ENCODE measurements at places on chromosomes 2 and 18.

- no peak for DNase-seq
These were observed 1326.2 kb upstream of the TMEFF2 start for GRCh38 chr2:193520709-193521458.

DNA sequence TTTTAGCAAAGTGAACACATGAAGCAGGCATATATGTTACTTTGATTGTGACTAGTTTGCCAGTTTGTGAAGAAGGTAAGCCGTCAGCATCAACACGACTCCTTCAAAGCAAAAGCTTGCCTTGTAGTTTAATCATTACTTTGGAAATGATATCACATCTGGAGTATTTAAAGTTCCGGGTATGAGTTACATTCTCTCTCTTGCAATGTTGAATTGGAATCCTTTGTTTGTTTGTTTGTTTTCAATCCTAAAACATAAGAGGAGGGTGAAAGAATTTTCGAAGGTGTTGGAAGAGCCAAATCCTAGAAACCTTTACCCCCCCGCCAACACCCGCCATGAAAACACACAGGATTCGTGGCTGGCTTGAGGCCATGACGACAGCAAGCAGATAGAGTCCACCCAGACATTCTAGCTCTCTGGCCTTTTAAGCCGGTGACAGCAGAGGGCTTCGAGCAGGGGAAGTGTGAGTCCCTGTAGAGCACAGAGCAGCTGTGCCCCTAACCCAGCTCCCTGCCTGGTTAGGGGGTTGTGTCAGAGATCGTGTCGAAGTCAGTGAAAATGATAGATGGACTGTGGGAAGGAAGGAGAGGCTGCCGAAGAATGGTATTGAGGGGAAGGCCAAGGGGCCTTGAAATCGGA lies 103.8 kb upstream of the SMIM21 start:
- no peak for DNase-seq

DNA sequence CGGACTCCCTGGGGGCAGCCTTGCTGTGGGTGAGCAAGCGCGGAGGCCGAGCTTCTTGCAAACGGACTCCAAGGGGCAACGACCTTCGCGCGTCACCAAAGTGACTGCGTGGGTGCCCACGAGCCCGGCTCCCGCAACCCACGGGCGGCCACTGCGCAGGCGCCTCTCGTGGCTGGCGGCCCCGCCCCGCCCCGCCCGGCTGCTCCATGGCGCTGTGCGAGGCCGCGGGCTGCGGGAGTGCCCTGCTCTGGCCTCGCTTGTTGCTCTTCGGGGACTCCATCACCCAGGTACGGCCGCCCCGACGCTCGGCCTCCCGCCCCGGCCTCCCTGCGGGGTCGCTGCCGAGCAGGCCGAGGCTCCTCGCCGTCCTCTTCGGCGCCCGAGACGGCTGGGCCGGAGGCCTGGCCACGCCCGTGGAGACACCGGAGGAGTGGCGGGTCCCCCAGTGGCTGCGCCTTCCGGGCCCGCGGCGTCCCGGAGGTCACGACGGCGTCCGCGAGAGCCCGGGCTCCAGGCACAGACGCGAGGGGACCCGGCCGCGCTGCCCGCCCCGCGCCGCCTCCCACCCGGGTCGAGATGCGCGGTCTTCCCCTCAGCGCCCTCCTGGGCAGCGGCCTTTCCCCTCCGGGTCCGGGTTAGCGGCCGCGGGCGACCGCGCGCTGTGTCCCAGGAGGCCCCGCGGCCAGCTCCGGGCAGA lies at the start of gene IAH1:
Gene IAH1, plus strand, starts transcription at position 191 of the 697 bp plus-strand sequence. Its CDS starts 16 bp downstream, at position 207.
- peak; percentile 59 for DNase-seq

GRCh38 chr2:232458661-232459418 lies 2.9 kb downstream of the ALPI start:
- no peak for DNase-seq

DNA sequence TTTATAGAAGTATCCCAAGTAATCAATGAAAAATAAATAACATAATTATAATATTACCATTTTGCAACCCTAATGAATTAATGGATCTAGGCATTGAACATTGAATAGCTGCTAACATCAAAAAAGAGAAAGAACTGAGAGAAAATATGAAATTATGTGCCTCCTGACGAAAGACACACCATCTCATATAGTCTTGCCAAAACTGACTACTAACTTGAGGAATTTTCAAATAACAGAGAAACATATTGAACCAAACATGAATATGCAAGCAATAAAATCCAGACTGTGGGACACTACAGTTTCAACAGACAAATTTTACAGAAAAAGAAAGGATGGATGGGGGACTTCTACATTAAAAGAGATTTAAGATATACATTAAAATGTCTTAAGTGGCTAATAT lies 165.7 kb downstream of the WDPCP start:
- DNase-seq: no peak

DNA sequence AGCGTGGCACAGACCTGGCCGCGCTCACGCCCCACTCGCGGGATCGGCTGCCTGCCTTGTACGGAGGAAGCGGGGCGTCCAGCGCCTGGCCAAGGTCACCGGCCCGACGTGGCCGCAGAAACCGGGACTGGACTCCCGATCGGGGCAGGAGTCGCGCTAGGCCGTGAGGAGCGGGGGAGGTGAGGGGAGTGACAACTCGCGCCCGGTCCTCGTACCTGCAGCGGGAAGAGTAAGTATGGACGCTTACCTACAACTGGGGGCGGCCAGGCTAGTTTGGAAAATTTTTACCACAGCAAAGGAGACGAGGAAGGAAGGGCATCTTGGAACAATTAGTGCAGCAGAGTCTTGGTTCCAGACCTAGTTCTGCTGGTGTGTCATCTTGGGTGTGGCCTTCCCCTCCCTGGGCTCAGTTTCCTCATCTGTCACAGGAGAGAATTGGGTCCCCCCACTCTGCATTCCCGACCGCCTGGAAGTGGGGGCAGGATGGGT lies 693 bp downstream of the UBE2F start:
- DNase-seq: no peak

DNA sequence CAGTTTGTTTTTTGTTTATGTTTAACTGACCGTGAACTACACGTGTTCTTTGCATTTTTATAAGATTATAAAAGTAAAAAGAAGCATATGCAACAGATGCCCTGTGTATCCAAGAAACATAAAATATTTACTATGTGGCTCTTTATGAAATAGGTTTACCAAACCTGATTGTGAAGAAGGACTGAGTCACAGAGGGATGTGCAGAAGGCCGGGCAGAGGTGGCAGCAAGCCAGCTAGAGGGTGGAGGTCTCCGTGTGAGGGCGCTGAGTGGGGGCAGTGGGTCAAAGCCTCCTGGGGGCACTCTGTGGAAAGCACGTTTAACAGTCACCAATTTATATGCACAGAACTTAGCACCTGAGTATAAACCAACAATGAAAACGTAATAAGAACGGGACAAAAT lies 97.2 kb downstream of the TMEM18 start:
- DNase-seq: no peak

DNA sequence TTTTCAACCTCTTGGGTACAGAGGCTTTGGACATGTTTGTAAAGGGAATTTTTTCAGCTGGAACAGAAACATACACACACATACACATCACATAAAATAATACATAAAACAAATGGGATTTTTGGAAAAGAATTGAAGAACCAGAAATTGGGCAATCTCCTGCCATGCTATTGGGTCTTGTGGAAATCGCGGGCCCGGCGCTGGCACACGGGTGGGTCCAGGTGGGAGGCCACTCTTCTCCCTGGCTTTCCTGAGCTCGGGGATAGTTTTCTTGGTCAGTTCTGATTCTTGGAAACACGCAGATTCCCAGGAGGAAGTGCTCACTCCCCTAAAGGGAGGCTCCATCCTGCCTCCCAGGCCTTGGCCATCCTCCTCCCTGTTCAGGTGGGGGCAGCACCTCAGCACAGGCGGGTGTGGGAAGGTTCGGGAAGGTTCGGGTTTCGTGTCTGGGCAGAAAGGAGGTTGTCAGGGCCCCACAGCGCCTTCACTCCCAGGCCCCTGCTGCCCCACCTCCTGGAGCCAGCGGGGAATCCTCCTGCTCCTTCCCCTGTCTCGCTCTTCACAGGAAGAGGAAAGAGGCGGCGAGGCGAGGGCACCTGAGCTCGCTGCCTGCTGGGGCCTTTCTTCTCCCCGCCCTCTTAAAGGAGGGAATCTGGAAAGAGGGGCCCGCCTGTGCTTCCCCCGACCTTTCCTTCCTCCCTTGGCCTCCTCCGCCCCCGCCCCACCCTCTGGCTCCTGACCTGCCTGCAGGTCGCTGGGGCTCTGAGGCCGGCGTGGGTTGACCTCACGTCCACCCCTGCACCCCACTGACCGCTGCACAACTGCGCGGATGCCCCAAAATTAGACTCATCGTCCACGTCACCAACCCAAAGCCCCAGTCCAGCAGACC lies 97.8 kb upstream of the PXDN start:
- no peak for DNase-seq

GRCh38 chr2:187232749-187233148 lies 215.3 kb downstream of the CALCRL start:
- no peak for DNase-seq

DNA sequence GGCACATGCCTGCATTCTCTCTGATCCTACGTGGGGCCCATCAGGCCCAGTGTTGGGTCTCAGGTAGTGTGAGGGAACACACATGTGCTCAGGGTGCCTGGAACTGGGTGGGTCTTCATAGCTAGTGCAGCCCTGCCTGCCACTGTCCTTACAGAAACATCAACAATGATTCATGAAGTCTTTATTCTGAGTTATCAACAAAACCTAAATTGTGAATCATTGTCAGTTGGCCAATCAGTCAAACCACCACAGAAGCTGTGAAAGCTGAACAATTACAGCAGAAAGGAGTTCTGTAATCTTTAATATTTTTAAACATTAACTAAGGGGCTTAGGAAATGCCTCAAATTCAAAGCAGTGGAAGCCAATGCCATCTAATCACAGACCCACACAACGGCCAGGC lies 82.8 kb upstream of the ZNF521 start:
- DNase-seq: no peak

DNA sequence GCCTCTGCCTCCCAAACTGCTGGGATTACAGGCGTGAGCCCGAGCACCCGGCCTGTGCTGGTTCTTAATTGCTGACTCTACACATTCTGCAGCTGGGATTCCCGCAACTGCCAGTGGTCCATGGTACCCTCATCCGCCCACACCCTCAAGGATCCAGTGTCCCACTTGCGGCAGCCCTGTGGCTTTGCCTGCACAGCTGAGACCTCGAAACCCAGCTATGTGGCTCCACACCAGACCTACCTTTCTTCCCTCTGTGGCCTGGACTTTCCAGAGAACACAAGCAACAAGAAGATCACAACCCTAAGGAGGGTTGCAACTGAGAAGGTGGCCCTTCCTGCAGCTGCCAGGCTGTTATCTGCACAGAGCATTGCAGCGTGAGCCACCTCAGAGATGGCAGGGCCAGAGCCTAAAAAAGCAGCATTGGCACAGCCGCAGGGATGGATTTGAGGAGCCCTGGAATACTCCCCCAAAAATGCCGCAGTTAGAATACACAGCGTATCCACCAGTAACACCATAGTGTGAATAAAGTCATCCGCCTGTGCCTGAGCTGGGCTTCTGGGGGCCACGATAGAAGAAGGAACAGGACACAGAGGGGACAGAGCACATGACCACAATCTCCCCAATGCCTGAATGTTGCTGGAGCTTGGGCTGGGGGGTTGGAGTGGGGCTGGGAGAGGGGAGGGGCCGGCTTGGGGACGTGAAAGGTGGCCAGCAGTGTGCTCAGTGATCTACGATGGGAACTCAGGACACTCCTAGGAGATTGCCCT lies 1.9 kb downstream of the GPR55 start:
- DNase-seq: no peak

GRCh38 chr18:32801228-32801627 lies 28.4 kb upstream of the KLHL14 start:
- DNase-seq: no peak

- no peak for DNase-seq
These were observed 1104.0 kb upstream of the PIK3C3 start for GRCh38 chr18:40851014-40851429.
